MG63 (cell line): ENCODE measurements at places on chromosomes 1 and 21. TPM values are rescaled to one million over a fixed set of nuclear protein-coding genes. Genes with fewer than 3 reads are reported as not detected.

- no peak for DNase-seq
These were observed 13.5 kb downstream of the PDE9A start for GRCh38 chr21:42666925-42667324.

Gene CELA3A
- not detected in 2 replicates for total RNA-seq

DNA sequence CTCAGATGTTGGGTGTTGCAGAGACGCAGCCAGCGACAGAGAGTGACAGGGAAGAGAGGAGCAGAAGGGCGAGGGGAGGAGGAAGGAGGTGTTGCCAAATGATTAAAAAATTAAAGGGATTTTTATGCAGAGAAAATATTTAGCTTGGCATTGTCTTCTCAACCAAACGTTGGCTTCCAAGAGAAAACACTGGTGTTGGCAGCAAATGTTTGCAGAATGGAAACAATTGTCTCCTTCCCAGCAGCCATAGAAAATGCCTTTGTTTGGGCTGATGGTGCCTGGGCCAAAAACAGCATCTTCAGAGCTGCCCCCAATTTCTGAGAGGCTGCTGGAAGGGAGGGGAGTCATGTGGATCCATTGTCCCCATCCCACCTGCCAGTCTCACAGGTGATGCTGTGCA is 29.7 kb upstream of the GRIK3 start:
- DNase-seq, result no peak

Gene ANKRD35
- total RNA-seq, result not detected in 2 replicates
